ENCODE measurements at places on chromosomes 6 and 20.

GRCh38 chr6:63537201-63537958 lies 34.9 kb upstream of the LOC128125822 start:
- no peak for DNase-seq

DNA sequence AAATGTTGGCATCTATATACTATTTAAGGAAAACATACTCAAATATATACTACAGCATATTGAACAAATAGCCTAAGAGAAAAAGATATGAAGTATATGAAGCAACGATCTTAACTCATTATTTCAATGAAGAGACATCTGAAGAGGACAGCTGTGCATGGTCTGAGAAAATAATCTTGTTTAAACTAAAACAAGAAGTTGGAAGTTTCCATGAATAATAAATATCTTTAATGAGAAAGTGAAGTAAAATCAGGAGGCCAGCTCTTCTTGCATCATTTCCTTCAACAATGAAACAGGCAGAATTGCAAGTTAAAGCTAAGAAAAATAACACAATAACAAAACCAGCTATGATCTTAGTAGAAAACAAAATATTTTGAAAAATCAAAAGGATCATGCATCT lies 1265.4 kb upstream of the MAP3K7 start:
- DNase-seq = no peak

DNA sequence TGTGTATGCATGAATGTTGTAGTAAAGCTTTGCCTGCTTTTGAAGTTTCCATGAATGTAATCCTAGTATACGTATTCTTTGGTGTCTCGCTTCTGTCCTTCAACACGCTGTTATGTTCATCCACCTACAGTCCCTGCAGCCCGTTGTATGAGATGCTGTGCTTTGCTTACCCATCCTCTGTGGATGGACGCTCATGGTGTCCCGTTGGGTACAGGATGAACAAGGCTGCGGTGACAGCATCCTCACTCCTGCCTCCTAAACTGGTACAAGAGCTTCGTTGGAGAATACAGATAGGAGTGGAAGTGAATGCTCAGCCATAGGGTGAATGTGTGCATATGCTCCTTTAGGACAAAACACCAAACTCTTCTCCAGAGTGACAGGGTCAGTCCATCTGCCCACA lies 366.2 kb downstream of the ZFAND3 start:
- DNase-seq = no peak

- DNase-seq = no peak
Observed at GRCh38 chr6:106539936-106540335, 89.4 kb downstream of the RTN4IP1 start.

DNA sequence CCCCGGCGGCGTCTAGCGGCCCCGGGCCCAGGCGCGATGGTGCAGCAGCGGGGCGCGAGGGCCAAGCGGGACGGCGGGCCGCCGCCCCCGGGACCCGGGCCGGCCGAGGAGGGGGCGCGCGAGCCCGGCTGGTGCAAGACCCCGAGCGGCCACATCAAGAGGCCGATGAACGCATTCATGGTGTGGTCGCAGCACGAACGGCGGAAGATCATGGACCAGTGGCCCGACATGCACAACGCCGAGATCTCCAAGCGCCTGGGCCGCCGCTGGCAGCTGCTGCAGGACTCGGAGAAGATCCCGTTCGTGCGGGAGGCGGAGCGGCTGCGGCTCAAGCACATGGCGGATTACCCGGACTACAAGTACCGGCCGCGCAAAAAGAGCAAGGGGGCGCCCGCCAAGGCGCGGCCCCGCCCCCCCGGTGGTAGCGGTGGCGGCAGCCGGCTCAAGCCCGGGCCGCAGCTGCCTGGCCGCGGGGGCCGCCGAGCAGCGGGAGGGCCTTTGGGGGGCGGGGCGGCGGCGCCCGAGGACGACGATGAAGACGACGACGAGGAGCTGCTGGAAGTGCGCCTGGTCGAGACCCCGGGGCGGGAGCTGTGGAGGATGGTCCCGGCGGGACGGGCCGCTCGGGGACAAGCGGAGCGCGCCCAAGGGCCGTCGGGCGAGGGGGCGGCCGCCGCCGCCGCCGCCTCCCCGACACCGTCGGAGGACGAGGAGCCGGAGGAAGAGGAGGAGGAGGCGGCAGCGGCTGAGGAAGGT lies 715 bp downstream of the SOX12 start:
- DNase-seq = no peak
